ENCODE measurements at places on chromosomes 5 and 9.

DNA sequence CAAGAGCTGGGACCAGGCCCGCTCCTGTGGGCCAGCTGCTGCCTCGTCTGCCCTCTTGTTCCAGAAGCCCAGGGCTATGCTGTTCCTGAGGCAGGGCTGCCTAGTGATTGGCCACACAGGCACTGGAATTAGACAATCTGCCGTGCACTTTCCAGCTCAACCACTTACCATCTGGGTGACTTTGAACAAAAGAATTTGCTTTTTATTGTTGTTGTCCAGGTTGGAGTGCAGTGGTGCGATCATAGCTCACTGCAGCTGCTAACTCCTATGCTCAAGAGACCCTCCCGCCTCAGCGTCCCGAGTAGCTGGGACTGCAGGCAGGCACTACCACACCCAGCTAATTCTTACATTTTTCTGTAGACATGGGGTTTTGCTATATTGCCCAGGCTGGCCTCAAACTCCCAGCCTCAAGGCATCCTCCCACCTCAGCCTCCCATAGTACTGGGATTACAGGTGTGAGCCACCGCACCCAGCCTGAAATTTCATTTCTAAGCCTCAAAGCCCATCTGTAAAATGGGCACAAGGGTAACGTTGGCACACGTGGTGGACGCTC, 1.2 kb upstream of the NEK6 start:
- DNase-seq: no peak

DNA sequence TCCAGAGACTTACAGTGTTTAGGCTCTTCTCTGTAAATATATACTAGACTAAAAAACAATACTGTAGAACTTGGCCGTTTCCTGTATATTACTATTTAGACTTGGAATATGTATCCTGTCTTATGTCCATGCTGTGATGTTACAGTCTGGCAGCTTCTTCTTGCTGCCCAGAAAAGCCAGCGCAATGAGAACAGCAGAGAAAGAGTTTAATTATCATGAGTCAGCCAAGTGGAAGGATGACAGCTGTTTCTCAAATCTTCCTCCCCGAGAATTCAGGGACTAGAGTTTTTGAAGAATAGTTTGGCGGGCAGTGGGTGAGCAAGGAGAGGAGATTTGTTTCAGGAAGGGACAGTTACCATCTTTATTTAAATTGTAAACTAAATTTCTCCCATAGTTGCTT, 37.5 kb downstream of the NAA35 start:
- DNase-seq: no peak

DNA sequence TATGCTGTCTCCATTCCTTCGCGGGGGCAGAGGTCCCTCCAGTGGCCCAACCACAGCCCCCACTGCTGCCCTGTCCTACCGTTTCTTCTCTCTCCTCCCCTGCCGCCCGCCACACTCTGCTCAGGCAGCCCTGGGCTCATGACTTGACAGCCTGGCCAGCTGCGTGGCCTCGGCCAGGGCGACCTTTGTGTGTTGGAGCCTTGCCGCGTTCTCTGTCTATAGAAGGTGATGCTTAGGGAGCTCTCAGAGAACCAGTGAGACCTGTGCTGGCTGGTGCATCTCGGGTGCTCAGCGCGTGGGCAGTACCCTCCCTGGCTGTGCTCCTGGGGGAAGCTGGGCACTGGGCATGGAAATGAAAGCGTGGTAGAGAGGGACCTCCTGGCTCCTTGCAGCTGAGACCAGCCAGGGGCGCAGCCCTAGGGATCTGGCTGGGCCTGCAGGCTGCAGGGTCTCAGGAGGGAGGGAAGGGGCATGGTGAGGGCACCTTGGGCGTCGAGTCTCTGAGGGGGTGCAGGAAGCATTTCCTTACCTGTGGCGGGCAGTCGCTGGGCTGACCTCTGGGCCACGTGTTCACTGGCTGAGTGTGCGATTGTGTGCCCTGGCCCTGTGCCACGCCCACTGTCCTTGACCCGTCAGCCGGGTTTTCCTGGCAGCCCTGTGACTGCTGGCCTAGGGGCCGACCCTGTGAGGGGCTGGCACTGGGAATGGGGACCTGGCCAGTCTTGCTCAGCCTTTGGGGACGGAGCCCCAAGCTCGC, 50.3 kb downstream of the RXRA start:
- no peak for DNase-seq

DNA sequence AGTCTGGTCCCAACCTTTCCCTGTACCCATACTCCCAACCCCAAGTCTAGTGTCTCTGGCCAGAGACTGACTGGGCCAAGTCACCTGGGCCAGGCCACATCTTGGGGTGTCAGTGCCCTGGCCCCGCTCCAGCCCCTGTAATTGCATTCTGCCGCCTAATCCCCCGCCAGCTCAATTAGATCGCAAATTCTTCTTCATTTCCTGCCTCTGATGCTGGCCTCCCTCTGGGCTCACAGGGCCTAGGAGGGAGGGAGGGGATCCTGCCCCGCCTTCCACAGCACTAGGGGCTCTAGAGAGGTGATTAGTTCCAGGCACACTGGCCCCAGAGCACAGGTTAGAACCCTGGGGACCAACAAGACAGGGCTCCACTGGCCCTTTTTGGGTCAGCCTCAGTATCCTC, 5.5 kb downstream of the CXXC5 start:
- no peak for DNase-seq

- no peak for DNase-seq
These were observed 308.6 kb upstream of the RPS23 start for GRCh38 chr5:82586661-82587310.

DNA sequence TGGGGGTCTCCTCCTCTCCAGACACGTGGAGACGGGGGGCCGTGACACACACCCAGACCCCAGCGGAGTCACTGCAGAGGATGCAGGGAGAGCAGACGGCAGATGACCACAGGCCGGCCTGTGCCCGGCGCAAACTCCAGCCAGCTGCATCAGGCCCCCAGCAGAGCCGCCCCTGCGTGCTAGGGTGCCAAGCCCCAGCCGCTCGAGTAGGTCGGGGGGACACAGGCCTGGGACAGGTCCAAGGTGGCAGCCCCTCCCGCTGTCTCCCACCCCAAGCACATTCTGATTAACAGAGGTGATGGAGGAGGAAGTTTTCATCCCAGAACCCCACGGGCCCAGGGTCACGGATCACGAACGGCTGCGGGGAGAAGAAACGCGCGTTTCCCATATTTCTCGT, 14.4 kb downstream of the NACC2 start:
- no peak for DNase-seq

DNA sequence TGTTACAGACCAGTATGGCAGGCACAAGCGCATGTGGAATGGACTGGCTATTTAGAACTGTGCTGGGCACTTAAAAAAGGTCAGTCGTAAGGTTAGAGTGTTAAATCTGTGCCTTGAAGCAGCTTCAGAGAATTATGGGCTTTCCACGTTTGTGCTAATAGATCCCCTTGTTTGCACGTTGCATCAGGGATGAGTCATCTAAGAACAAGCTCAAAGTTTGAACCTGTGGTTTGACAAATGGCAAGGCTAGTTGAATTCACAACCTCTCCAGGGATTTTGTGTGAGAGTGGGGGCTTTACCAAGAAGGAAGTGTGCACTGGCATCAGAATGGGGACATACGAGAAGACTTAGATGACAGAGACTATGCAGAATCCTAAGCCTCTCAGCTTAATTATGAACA, 249.6 kb downstream of the IRX1 start:
- no peak for DNase-seq

DNA sequence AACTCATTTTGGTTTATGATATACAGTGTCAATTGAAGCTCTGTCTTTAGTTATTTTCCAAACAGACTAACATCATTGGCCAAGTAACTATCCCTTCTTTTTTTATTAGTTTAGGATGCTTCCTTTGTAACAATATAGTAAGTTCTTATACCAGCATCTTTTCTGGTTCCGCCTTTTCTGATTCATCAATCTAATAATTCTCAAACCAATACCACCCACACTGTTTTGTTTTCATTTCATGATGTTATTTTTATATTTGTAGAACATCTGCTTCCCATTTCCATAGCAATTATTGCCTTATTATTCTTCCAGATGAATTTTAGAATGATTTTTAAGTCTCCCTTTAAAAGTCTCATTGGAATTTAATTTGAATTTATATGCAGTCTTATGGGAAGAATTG, 218.1 kb downstream of the RFK start:
- no peak for DNase-seq

DNA sequence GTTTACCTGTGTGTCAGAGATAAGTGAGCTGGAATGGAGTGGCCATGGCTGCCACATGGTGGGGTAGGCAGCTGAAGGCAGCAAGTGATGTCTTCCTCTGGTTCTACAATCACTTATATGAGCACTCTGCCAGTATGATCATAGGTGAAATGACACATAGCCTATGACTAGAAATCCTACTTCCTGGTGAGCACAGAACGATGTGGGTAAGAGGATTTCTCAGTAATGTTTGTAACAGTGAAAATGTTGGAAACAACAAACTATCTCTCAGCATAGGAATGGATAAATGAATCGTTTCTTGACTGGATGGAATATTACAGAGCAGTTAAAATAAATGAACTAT, 187.0 kb upstream of the S1PR3 start:
- no peak for DNase-seq

DNA sequence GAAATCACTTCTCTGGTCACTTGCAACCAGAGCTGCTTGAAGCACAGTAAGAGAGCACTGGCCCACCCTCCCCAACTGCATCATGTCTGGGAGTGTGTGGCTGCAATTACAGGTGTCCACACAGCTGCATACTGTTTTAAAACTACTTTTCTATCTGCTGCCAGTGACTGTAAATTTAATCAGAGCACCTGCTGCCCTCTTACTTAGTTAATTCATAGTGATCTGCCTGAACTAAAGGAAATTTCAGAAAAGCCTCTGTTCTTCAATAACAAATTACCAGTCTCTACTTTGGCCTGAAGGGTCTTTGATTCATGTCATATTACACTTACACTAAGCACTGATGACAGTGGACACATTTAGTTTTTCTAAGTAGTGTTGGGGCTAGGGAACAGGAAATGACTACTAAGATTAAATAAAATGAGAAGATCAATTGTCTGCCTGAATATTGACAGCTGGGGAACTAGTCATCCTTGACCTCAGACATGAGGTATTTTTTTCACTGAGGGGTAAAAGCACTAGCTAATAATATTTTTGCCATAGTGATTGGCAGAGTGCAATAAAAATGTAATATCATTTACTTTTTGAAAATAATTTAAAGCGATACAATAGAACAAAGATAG, 788.9 kb upstream of the GRAMD2B start:
- DNase-seq: no peak

- no peak for DNase-seq
These were observed 156.1 kb upstream of the DAB2 start for GRCh38 chr5:39580702-39581453.

DNA sequence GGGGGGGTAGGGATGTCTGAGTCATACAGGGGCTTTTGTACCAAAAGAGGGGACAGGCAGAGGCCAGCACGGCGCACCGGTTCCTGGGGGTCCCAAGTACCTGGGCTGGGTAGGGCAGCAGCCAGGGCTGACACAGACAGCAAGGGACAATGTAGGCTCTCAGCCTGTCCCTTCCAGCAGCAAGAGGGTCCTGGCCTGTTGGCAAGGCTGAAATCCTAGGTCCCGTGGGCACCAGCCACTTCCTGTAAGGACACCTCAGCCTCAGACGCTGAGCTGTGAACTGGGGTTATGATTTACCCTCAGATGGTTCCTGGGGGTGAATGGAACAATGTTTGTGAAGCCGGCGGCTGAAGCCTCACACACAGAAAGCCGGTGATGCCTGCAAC, 41.3 kb downstream of the NACC2 start:
- DNase-seq: no peak

GRCh38 chr5:96973532-96974401, 37.9 kb downstream of the LNPEP start:
- DNase-seq: no peak

DNA sequence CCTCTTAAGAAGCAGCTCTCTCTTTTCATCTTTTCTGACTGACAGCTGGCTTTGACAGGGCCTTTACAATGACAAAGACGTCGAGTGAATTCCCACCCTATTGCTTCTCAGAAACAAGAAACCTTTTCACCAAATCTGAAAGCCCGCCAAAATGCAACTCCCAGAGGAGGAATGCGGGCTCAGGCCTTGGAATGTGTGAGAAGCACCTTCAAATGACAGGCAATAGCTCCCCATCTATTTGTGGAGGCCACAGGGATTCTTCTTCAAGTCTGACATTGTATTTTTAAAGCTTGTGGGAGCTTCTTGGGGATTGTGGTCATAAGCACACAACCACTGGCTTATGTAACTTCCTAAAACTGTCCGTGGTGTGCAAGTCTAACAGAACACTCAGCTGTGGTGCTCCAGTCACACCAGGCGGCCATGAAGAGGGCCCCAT, 72.7 kb downstream of the DPYSL3 start:
- no peak for DNase-seq

- DNase-seq: no peak
These were observed 4.2 kb downstream of the SMC5 start for GRCh38 chr9:70262948-70263347.

DNA sequence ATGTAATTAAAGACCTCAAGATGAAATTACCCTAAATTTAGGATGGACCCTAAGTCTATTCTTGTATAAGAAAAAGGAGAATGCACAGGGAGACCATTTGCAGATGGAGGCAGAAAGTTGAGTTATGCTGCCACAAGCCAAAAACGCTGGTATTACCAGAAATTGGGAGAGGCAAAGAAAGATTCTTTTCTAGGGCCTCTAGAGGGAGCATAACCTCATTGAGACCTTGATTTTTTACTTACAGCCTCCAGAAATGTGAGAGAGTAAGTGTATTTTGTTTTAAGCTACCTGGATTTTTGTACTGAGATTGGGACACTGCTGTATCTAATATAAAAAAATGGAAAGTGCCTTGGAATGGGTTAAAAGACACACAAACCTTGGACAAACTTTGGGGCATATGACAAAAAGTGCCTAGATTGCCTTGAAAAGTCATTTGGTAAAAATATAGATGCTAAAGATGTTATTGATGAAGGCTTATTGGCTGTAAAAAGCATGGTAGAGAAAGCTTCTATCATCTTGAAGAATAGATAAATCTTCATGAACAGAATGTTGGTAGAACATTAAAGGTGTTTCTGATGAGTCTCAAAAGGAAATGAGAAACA, 174.7 kb upstream of the PRDM9 start:
- DNase-seq: no peak

DNA sequence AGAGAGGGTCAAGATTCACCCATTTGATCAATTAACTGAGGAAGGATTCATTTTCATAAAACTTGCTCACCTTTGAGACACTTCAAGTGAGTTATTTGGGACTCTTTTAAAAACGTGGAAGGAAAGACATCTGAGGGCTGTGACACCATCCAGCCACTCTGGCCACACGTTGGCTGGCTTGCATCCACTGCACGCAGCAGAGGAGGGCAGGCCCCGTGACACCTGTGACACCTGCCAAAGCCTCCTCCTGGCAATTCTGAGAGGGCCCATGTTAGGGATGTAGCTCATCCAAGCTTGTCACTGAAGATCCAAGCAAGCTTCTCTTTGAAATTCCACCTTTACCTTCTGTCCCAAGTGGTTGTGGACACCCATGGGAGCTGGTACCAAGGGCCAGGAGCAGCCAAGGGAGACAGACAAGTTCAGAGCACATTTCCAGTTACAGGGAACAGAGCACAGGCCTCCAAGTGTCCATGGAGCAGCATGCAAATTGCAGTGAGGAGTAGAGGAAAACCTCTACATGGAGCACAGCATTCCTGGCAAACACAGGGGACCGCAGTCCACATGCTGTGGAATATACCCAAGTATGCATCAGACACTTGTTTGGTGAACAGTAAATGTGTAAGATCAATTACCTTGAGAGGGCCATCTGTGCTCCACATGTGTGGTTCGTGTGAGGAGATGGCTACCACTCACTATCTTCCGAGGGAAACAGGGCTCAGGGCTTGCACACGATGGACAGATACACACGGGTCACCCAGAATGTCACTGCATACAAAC, 4.8 kb downstream of the PRSS3 start:
- DNase-seq: no peak

GRCh38 chr9:92941861-92942260, 5.5 kb upstream of the FGD3 start:
- no peak for DNase-seq

Measured in urinary bladder (tissue), 4 donors.